Cerebellar cortex (tissue), 1 donor: ENCODE measurements at places on chromosomes 1 and 21.

DNA sequence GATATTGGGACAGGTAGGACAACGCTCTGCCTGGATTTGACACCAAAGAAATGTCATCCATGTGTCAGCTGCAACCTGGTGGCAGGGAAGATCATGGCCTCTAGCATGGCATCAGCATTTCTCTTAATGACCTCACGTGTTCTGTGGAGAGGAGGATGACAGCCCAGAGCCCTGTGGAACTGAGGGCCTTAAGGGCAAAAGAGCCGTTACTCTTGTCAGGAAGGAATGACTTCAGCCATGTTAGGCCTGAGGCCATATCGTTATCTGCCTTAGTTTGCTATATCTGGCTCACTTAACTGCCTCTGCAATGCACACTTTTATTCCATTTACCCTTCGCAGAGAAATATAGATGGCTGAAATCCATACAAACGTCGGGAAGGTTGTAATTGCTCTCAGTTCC, 83.2 kb upstream of the PBX1 start:
- DNase-seq, result no peak

GRCh38 chr1:68145418-68146126, 86.8 kb downstream of the WLS start:
- peak; percentile 52 for DNase-seq

DNA sequence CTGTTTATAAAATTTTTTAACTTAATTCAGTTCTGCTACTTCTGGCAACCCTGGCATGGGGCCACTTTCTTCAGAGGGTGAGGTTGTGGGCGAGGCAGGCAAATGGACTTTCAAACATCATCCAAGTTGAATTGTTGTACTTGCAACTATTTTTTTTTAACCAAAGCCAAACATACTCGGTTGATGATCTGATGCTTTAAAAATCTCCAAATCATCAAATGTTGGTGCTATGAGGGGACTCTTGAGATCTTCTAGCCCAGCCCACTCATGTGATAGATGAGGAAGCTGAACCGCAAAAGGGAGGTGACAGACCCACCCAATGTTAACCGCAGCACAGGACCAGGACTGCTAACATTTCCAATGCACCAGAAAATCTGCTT, 6.7 kb downstream of the SLC1A7 start:
- no peak for DNase-seq

DNA sequence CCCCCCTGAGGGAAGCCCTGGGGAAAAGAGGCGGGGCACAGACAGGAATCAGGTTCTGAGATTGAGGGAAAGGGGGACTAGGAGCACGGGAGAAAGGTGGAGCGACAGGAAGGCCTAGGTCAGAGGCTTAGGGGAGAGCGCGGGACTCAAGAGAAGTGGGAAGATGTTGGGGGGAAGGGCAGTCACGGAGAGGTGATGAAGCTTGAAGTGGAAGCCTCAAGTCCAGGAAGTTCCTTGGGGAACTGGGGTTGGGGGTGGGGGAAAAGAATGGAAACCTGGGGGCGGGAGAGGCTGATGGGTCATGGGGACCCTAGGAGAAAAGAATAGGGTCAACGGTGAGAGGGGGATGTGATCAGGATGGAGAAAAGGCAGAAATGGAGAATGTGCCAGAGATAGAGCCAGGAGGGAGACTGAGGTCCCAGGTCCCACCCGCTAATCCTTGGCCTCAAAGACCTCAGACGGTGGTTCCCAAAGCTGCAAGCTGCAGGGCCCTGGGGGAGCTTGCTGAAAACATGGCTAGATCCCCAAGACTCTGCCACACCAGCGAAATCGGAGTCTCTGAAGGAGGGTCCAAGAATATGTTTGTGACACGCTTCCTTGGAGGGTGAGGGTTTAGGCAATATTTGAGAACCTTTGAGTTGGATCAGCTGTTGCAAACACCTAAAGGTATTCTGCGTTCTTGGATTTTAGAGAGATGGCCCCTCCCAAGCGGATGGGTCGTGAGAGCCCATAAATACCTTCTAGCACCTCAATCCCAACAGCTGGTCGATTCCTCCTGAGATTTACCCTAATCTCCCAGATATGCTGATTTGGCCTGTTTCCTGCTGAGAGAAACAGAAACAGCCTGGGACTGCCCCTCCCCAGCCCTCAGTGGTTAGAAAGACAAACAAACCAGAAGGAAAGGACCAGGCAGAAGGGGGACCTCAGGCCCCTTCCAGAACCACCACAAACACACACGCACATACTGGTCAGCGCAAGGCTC, 3.6 kb downstream of the C1orf232 start:
- no peak for DNase-seq

- no peak for DNase-seq
These were observed 234.1 kb downstream of the SDCCAG8 start for GRCh38 chr1:243489681-243490546.

DNA sequence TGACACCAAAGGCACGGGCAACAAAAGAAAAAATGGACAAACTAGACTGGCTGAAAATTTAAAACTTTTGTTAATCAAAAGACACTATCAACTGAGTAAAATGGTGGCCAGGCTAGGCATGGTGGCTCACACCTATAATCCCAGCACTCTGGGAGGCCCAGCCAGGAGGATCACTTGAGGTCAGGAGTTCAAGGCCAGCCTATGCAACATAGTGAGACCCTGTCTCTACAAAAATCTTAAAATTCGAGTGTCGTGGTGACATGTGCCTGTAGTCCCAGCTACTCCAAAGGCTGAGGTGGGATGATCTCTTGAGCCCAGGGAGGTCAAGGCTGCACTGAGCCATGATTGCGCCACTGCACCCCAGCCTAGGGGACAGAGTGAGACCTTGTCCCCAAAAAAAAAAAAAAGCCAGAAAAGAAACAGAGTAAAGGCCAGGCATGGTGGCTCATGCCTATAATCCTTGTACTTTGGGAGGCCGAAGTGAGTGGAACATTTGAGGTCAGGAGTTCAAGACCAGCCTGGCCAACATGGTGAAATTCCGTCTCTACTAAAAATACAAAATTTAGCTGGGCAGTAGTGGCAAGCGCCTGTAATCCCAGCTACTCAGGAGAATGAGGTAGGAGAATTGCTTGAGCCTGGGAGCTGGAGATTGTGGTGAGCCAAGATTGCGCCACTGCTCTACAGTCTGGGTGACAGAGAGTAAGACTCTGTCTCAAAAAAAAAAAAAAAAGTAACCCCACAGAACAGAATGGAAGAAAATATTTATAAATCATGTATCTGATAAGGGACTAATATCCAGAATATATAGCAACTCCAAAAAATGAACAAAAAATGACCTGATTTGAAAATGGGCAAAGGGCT, 8.0 kb downstream of the TUT4 start:
- DNase-seq, result no peak

DNA sequence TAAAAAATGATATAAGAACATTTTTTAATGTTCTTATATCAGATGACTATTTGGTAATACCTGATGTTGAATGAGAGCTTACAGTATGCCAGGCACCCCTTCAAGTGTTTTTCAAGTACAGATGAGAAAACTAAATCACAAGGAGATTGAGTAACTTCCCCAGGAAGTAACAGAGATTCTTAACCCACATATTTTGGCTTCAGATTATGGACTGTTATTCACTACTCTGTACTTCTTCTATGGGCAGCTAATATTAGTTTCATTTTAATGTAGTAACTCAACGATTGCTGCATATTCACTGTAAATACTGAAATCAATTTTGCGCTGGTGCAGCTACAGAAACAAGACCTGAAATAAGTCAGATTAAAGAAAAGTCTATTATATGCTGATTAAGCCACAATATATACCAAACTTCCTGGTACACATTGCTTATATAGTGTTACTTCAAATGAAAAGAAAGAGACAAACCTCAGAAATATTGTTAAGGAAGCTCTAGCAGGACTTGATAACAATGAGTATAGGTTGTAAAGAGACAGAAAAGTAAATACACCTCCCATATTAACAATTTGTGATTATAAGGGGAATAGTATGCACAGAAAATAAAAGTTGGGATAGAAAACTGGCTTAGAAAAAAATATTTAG, 19.7 kb downstream of the DPYD start:
- DNase-seq, result no peak

DNA sequence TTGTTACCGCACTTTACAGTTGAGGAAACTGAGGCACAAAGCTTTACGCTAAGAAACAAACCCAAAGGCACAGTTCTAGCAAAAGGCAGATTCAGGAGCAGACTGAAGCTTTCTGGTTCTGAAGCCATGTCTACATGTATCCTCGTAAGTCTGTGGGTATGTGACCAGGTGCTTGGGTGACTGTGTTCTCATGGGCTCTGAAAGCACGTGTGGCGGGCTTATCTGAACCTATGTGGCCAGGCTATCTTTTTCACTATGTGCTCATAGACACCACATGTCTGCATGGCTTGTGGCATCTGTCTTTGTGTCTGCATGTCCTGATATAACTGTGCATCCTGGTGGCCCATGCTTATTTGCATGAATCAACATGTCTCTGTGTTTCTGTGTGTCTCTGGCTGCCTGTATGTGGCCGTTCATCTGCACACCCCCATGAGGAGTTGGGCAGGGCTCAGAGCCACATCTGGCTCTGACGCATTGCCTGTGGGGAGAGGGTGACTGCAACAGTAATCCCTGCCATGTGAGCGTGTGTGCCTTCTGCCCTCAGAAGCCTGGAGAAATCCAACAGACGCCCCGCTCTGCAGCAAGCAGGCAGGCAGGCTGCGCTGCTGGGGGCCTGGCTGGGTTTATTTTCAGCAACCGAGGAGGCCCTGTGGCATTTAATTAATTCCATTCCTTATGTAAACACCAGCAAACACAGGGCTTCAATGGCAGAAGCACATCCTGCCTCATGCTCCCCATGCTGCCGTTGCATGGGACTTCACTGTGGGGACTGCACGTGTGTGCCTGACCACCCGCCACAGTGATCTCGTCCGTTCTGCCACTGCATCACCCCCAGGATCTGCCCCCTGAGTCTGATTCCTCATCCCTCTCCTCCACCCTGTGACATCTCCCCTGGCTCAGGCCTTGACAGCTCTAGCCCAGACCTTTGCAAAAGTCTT, 115.4 kb downstream of the TRABD2B start:
- no peak for DNase-seq

- DNase-seq, result no peak
These were observed 37.1 kb upstream of the H6PD start for GRCh38 chr1:9197186-9198099.

DNA sequence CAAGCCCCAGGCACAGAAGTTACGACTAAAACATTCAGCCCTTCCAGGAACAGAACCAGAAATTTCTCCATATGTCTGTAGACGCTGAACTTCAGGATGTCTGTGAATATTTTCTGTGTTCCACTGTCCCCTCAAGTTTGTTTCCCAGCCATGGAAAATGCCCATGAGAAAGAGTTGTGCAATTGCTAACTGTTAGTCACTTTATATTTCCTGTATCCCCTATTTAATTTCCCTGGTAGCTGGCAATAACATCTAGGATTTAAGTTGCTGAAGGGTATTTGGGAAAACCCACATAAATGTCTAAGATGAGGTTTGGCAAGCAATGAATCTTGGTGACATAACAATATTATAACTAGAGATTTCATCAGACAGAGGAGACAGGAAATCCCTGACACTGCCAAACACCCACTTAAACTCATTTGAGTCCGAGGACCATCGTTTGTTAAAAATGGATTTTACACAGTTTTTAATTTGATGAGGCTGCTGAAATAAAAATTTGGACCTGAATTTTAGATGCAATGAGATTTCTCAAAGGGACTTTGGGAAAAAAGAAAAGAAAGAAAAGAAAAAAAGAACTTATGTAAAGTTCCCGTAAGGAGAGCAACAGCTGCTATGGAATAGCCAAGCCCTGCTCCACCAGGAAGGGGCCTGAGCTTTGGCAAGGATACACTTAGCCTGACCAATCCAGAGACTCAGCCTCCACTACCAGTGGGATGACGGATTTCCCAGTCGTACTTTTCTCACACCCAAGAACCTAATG, 21.8 kb upstream of the ERRFI1 start:
- DNase-seq, result no peak

DNA sequence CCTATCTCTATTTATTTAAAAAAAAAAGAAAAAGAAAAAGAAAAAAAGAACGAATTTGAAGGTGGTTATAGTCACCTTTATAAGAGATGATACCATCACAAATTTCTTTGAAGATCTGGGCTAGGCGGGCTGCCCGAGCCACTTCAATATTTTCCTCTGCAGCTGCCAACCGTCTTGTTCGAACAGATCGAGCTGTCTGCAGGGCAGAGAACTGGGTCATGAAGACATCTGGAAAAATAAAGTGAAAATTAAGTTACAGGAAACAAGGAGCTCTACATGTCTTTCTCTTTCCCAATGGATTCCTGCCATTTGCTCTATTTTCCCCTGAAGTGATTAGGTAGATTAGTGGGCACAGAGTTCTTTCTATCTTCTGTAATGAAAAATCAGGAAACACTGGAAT, 31.9 kb downstream of the RUSC1 start:
- DNase-seq, result no peak

DNA sequence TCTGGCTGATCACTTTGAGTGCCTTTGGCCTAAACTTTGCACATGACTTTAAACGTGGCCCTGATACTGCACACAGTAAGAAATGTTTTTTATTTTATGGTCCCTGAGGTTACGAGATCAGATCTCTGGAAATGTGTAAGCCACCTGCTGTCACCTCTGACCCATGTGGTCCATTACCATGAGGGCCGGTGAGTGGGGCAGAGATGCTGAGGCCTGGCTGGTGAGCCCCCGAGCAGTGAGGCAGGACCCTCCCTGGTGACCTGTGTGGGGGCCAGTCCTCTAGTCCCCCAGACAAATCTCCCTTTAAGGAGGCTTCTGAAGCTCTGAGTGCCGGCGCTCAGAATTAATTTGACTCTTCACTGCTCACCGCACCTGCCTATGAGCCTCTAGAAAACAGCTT, 12.4 kb downstream of the TFF3 start:
- no peak for DNase-seq

GRCh38 chr1:172870901-172871606, 179.7 kb downstream of the TNFSF18 start:
- DNase-seq, result no peak

- DNase-seq, result no peak
These were observed 2.2 kb upstream of the SPRR4 start for GRCh38 chr1:152968248-152968647.

DNA sequence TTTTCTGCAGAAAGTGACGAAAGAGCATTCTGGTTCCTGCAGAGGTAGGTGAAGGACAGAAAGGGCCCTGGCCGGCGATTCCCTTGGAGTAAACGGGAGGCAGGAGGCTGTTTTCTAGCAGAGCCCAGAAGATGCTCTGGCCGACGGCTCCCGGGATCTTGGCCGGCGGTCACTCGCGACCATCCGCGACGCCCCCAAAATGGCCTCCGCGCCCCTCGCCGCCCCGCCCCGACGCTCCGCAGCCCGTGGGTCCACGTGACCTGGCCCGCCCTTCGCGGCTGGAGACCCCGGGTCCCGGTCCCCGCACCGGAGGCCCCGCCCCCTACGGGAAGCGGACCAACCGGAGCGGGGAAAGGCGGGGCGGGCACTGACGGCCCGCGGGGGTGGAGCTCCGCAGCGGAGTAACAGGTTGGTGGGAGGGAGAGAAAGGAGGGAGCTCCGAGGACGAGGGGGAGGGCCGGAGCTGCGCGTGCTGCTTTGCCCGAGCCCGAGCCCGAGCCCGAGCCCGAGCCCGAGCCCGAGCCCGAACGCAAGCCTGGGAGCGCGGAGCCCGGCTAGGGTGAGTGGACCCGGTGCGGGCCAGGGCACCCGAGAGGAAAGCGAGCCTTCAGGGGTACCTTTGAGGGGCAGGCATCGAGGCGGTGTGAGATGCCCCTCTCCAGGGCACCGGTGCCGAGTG, at the start of gene CGN:
TSS of gene CGN (plus strand) at position 431 of the 679 bp plus-strand sequence. CDS start 7,133 bp downstream, outside the sequence.
- DNase-seq, result peak; percentile 96
